Hematopoietic multipotent progenitor cell treated with erythropoietin and hydrocortisone succinate and interleukin-3 and kit ligand, for 6 days (in vitro differentiated cells): ENCODE measurements at places on chromosomes 1 and 21.
A peak's percentile ranks its signal among the peaks of the same experiment; 100 is the strongest.

DNA sequence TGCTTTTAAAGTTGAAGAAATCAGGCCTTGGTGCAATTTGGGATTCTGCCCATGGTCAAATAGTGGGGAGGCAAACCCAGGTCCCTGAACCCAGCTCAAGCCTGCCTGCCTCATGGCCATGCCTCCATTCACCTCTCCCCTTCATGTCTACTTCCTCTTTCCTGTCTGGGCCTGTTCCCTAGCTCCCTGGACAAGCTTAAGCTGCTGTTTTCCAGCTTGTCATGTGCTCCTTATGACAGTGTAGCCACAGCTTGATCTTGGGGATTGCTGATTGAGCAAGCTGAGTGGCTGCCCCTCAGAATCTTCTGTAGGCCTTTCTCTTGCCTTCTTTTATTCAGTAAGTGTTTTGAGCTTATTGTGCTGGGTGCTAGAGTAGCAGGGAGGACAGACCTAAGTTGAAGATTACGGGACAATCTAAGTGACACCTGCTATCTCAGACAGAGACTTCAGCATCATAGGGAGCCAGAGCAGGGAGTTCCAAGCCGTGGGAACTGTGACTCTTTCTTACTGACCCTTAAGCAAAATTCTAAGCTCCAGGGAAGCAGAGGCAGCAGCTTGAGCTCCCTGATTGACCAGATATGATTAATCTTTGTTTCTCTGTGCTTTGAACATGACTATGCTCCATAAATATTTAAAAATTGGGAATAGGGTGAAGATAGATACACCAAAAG lies 520 bp upstream of the MR1 start:
- peak; percentile 68 for DNase-seq

DNA sequence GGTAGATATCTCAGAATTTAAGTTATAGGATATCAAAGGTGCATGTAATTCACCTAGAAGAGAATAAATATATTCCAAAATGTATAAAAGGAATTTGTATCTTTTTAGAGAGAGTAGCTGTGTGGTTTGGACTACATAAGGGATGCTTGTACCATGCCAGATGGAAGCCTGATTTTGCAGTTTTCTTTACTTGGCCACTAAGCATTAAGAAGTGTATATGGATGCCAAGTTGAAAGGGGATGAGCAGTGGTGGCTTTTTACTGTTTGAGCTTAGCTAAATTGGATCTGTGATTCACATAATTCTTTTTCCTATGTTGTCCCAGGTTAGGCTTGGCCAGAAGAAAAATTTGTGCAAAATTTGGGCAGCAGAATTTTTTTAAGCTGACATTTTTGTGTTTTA lies 43.5 kb upstream of the TTLL7 start:
- no peak for DNase-seq

- DNase-seq: no peak
These were observed 68.2 kb downstream of the MAB21L3 start for GRCh38 chr1:116179419-116179818.

DNA sequence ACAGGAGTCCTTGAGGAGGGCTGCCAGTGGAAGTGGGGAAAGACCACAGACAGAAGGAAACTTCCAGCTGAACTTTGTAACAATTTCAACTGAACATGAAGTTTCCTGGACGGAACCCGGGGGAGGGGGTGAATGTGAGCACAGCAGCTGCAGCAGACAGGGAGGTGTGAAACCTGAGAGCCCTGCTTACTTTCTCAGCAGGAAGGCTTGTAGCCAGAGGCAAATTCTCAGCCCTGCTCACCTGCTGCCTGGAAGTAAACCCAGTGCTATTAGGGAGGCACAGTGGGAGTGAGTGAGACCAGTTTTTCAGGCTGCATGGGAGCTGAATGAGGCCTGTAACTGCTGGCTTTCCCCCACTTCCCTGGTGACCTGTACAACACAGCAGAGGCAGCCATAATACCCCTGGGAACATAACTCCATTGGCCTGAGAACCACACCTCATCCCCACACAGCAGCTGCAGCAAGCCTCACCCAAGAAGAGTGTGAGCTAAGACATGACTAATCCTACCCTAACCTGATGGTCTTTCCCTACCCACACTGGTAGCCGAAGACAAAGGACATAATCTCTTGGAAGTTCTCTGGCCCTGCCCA lies 9.6 kb upstream of the SPRR2F start:
- DNase-seq: no peak

DNA sequence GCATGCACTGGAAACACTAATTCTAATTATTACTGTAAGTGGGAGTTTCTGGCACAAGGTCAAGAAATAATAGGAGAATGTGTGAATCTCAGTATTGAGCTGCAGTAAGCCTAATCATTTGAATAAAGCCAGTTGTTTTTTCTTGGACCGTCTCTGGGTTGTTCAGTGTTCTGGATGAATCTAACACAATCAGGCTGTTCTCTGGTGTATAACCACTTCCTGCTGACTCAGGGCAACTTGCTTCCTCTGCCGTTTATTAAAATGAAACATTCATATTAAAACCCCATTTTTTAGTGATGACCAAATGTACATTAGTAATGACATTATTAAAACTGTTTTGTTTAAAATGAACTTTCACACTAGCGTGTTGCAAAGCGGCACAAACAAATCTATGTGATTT lies 273.1 kb upstream of the SNX7 start:
- DNase-seq: peak; percentile 67

GRCh38 chr1:2989185-2989584 lies 32.1 kb upstream of the ACTRT2 start:
- DNase-seq: no peak

DNA sequence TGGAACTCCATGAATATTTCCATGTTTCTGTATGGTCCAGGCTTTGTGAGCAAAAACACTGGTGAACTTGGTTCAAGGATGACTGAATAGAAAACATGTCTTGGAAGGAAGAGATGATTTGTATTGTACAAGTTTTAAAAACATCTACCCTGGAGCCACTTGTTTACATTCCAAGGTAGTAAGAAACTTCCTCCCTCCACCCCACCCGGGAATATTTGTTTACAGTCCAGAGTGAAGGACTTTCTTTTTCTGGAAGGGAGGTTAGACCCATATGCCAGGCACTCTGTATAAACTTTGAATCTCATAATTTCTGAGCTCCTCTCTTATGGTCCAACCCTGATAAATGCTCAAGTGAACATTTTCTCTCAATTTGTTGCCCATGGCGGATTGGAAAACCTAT lies 323.3 kb upstream of the LYPLAL1 start:
- no peak for DNase-seq

DNA sequence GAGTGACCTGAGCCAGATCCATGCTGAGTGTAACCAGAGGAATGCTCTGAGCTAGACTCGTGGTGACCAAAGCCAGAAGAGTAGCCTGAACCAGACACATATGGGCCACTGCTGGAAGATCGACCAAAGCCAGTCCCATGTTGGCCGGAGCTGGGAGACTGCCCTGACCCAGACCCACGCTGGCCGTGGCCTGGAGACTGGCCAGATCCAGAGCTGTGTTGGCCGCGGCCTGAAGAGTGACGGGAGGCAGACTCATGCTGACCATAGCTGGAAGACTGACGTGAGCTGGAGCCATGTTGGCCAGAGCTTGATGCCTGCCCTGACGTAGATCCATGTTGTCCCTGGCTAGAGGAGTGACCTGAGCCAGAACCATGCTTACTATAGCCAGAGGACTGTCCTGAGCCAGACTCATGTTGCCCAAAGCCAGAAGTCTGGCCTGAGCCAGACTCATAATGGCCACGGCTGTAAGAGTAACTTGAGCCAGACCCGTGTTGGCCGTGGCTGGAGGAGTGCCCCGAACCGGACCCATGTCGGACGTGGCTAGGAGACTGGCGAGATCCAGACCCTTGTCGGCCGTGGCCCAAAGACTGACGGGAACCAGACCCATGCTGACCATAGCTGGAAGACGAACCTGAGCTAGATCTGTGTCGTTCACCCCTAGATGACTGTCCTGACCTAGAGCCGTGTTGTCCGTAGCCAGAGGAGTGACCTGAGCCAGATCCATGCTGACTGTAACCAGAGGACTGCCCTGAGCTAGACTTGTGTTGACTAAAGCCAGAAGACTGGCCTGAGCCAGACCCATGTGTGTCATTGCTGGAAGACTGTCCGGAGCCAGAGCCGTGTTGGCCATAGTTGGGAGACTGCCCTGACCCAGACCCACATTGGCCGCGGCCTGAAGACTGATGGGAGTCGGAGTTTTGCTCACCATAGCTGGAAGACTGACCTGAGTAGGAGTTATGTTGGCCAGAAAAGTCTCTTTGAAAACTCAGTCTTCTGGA lies 3.5 kb downstream of the HRNR start:
- no peak for DNase-seq
